ENCODE measurements at places on chromosomes 1 and 21.

DNA sequence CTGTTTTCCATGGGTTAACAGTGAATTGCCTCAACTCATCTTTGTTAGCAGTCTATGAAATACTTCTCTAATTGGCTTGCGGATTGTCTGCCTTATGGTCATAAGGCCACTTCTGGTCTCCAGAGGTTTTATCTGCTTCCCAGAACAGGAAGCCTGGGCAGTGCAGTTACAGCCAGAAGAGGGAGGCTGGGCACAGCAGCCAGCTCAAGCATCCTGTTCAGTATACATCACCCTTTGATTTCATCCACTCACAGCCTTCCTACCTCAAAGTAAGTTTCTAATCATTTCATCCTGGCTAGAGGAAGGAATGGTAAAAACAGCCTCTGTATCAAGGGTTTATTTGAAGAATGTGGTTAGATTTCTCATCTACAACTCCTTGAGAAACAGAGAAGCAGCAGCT, 311.5 kb upstream of the DEPDC1 start:
- DNase-seq, result no peak

- DNase-seq, result no peak
These were observed 9.2 kb downstream of the S100A10 start for GRCh38 chr1:151984313-151984956.

GRCh38 chr1:204325944-204326343, 33.8 kb downstream of the PLEKHA6 start:
- no peak for DNase-seq

- DNase-seq, result no peak
These were observed 64.1 kb downstream of the MIS18A start for GRCh38 chr21:32214654-32215305.

DNA sequence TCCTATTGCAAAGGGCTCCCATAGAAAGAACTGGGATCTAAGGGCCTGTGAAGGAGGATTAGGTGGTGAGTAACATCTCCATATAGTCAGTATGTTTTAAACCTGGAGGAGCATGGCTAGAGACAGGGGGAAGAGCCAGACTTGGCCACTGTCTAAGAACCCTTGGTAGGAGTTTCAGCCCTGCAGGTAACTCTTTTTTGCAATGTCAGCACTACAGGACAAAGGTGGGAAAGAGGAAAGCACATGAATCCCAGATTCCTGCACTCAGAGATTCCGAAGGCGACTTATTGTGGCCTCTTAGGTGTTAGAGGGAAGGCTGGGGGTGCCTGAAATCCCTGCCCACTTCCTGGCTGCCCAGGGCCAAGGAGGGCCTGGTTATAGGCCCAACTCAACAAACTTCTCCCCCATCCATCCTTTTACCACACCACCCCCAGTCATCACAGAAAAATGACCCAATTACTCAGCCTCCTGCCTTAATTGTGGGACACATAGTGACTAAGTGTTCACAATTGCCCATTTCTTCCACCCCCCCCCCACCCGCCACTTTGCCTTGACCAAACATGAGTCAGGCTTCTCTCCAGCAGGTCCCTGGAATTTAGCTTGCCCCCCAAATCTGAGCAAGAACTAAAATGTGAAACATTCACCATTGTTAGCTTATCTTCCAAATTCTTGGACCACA, 1.9 kb upstream of the NTNG1 start:
- no peak for DNase-seq

DNA sequence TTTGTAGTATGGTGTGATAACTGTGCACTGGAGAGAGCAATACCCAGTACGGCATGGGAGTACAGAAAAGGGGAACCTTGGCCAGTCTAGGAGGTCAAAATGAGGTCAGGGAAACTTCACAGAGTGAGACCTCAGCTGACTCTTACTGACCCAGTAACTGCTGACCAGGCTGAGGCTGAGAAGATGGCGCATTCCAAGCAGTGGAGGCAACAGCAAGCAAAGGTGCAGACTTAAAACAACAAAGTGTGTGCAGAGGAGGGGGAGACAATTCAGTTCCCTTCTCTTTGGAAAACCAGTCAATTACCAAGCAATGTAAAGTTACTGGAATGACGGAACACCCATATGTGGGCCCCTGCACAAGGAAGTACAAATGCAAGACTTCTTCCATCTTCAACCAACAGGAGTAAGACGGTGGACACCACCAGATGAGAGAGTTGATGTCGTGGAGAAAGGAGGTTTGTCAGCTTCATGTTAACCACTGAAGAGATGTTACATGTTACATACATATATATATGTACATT, 54.6 kb upstream of the PRDX6 start:
- DNase-seq, result no peak

DNA sequence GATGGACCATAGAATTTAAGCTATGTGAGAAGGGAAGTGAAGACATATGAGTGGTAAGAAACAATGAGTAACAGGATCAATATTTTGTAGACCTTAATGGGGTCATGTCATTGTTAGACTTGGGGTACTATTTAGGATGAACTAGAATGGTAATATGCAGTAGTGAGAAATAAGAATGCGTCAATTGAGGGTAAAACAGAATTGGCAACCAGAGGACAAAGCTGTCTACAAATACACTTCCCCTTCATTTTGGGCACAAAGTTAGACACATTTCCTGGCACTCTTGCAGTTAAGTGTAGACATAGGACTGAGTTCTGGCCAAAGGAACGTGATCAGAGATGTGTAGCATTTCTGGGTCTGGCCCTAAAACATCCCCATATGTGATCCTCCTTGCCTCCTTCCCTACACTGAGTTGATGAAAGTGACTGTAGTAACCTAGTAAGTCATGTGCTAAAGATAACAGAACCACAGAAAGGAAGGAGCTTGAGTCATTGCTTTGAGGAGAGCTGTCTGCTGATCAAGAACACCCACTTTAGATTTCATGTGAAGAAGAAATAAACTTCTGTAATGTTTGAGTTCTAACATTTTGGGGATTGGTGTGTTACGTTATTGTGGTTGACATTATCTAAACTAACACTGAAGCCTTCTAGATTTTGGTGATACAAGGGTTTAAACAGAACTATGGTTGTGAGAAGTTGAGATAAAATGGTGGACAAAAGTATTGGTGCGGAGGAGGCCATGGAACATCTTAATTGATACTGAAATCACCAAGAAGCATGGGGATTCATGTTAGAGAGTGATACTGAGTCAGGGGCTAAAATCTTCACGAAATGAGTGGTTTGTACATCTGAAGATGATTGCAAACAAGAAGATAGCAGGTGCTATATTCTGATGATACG, 41.7 kb downstream of the CD55 start:
- DNase-seq, result no peak

GRCh38 chr1:115466433-115466832, 128.4 kb upstream of the NGF start:
- no peak for DNase-seq

DNA sequence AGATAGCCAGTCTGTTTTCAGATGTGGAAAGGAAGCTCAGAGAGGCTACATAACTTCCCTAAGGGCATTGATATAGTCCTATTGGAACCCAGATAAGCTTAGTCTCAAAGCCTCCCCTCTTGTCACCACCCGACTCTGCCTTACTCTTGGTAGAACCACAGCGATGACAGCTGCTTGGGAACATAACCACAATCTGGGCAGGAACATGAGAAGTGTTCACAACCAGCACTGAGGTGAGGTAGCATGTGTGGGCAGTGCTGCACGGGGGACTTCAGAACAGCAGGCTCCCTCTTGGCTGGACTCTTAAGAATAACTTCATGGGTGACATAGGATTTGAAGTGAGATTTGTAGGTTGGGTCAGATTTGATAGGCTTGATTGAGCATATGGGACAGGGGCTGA, 9.3 kb upstream of the S100A10 start:
- no peak for DNase-seq

- no peak for DNase-seq
These were observed 4.1 kb upstream of the GNPAT start for GRCh38 chr1:231236938-231237337.

- no peak for DNase-seq
These were observed 68.3 kb upstream of the ST6GALNAC3 start for GRCh38 chr1:76006234-76006633.

DNA sequence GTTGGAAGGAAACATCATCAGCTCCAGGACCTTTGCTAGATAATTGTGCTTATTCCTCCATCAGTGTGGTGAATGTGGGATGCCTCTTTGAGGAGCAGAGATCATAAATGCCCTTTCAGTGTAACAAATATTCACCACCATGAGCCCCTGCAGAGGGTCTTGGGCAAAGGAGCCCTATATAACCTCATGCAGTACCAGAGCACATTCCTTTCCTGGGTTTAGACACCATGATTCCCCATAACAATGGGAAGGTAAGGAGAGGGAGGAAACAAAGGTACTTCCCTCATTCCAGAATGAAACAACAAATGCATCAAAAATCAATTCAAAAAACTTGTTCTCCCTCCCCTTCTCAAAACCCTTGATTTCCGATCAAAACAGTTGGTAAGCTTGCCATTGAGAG, 103.4 kb upstream of the PROX1 start:
- no peak for DNase-seq

DNA sequence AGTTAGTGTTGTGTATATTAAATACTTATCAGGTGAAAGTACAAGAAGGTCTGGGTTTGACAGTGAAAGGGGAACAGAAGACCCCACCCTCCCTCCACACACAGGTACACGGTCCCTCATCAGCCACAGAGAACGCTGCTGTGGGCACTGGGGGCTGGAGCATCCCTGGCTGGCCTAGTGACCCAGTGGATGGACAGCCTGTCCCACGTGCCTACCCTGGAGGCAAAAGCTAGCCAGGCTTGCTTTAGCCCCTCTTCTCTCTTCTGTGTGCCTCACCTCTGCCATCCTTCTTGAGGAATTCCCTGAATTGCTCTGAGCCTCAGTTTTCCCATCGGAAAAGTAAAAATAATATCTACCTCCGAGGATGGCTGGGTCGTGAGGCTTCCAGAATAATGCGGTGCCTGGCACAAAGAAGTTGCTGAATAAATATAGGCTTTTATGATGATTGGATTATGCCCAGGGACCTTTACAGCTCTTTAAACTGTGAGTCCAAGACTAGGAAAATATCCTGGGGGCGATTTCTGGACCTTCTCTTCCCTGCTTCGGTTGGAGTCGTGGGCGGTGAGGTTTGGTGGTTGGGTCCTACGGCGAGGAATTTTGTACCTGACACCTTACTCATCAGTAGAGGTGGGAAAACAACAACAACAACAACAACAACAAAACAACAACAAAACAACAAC, 918 bp downstream of the IFNLR1 start:
- no peak for DNase-seq

GRCh38 chr1:175319912-175320230, 127.3 kb upstream of the KIAA0040 start:
- DNase-seq, result no peak

GRCh38 chr21:45319461-45320211, 31.9 kb upstream of the POFUT2 start:
- no peak for DNase-seq

DNA sequence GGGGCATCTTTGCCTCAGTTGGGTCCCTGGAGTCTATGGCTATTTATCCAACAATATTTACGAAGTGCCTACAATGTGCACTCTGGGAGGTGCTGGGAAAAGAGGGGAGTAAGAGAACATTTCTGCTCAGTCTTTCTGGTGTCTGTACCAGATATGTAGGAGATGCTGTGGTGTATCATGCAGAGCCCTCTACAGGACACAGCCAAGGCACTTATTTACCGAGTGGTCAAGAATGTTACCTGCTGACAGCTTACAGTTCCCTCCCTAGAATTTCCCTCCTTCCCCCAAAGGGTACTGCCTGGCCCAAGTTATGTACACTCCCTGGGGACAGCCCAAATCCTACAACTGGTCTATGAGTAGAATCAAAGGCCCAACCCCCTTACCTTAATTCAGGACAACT, 177.7 kb downstream of the C1orf94 start:
- no peak for DNase-seq

DNA sequence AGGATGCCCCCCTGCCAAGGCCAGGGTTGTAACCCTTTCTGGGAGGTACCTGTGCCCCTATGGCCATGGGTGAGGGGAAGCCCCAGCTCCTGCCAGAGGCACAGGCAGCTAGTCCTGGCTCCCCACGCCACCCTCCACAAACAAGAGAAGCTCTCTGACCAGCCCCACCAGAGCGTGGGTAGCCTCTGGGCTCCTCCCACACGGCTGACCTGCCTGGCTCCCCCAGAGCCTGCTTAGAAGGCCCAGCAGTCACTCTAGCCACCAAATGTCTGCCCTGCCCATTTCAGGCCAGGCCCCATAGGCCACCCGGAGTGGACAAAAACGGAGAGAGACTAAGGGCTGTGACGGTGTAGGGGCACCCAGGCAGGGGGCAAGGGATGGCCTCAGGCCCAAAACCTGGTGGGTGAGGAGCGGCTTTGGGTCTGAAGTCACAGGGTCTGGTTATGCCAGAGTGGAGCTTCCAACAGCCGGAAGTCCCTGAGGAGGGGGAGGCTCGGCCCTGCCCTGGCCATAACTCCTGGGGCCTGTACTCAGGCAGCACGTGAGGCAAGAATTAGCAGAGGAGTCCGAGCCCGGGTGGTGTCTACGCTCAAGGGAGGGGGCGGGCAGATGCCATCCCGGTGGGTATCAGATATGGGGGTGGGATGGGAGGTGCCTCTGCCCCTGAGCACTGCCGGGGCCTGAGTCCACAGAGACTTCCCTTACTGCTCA, 155.4 kb downstream of the CASZ1 start:
- no peak for DNase-seq

DNA sequence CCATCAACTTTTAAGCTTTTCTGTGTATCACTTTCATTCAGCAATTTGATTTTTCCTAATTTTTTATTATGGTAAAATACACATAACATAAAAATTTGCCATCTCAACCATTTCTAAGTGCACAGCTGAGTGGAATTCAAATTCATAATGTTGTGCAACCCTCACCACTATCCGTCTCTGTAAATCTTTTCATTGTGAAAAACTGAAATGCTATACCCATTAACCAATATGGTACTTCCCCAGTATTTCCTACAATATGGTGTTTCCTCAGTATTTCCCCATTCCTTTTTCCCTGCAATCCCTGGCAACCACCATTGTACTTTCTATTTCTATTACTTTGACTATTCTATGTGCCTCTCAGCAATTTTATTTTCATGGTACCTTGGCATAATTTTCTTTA, 6.8 kb downstream of the STPG1 start:
- no peak for DNase-seq

GRCh38 chr1:116163533-116163932, 52.3 kb downstream of the MAB21L3 start:
- DNase-seq, result no peak

GRCh38 chr1:162055062-162055461, 14.4 kb upstream of the NOS1AP start:
- no peak for DNase-seq

DNA sequence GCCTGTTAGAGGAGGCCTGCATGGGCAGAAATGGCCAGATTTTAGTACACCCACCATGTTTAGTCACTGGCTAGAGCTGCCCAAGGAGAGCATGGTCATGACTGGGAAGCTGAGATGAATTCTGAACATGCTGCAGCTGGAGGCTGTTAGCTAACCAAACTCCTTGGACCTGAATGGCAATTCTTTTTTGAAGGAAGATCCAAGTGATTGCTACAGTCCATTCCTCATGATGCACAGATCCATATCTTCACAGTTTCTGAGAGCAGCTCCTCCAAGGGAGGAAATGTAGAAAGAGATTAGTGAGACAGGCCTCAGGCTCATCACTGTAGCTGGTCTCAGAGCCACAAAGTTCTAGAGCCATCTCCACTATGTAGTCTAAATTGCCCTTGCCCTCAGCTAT, 11.1 kb downstream of the ZFYVE9 start:
- DNase-seq, result no peak

- no peak for DNase-seq
These were observed 21.9 kb downstream of the MCOLN2 start for GRCh38 chr1:84975035-84975434.

- DNase-seq, result no peak
These were observed 11.7 kb downstream of the HMGN2 start for GRCh38 chr1:26483980-26484379.

GRCh38 chr21:36691555-36692041, 7.3 kb upstream of the SIM2 start:
- no peak for DNase-seq

GRCh38 chr1:109760581-109761226, 3.0 kb downstream of the EPS8L3 start:
- no peak for DNase-seq
